Frontal cortex (tissue), 4 donors: ENCODE measurements at places on chromosomes 2 and 18.

GRCh38 chr2:134244086-134244485 lies 9.8 kb upstream of the MGAT5 start:
- no peak for DNase-seq

GRCh38 chr18:11307716-11308115 lies 158.3 kb upstream of the PIEZO2 start:
- no peak for DNase-seq

DNA sequence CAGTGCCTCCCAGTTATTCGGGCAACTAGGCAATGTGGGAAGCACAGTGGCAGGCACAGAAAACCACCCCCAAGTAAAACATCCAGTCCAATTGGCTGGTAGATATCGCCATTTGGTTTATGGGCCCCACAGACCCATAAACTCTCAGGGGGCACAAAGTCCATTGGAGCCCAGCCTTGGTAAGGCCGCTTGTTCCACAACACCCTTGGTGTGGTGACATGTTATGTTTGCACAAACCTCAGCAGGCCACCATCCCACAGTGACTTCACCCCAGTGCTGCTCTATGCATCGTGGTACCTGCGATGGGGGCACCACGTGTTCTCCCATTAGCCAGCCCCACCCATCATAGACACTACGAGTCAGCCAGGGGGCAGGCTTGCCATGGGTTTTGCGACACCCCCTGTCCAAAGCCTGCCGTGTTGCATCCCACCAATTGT lies 18.5 kb downstream of the PHOSPHO2 start:
- no peak for DNase-seq

DNA sequence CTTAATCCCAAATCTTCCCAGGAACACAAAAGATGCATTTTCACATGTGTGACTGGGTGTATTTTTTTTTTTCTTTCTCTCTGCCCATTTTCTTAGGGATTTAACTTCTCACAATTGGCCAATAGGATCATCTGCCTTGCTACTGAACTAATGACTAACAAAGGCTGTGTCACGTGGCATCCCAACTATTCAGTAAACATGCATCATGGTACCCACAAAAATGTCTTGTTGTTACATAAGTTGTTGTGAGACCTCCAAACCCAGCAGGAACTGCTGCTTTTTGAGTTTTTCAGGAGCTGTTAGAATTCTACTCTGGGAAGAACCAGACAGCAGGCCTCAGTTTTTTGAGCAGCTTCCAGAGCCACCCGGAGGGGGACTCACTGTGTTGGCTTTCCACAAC lies 31.9 kb downstream of the GAD1 start:
- no peak for DNase-seq

- no peak for DNase-seq
Measured at GRCh38 chr2:67232936-67233335, 164.2 kb upstream of the ETAA1 start.

- no peak for DNase-seq
Measured at GRCh38 chr18:29712785-29713184, 1329.8 kb downstream of the DSC3 start.

- peak; percentile 58 for DNase-seq
Measured at GRCh38 chr18:77899972-77900754, 650.5 kb downstream of the GALR1 start.

DNA sequence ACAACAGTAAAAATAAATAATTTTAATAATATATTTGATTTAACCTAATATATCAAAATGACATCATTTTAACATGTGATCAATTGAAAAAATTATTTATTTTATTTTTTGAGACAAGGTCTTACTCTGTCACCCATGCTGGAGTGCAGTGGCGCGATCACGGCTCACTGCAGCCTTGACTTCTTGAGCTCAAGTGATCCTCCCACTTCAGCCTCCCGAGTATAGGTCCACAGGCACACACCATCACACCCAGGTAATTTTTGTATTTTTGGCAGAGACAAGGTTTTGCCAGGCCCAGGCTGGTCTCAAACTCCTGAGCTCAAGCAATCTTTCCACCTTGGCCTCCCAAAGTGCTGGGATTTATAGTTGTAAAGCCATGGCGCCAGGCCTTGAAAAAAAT lies 126.7 kb upstream of the COPS8 start:
- no peak for DNase-seq

- no peak for DNase-seq
Measured at GRCh38 chr18:11147962-11148679, 1.2 kb downstream of the PIEZO2 start.

- DNase-seq: no peak
Measured at GRCh38 chr2:113966832-113967231, 76.9 kb downstream of the ACTR3 start.

DNA sequence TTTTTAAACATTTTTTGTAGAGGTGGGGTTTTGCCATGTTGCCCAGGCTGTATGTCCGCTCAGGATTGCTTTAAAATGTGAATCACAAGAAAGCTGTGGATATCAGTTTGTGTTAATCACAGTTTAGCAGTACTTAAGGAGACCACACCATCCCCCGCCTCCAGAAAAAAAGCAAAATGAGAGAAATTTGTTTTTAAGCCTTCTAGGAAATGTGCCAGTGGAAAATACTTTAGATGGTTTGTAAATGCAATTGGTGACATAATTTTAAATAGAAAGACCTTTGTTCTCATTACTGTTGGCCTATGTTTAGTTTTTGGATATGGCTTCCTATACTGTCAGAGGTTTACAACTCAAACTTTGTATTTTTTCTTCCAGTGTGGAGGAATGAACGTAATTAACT lies 27.0 kb downstream of the GCA start:
- DNase-seq: no peak

GRCh38 chr18:63131106-63131958 lies 188.2 kb downstream of the BCL2 start:
- DNase-seq: no peak

DNA sequence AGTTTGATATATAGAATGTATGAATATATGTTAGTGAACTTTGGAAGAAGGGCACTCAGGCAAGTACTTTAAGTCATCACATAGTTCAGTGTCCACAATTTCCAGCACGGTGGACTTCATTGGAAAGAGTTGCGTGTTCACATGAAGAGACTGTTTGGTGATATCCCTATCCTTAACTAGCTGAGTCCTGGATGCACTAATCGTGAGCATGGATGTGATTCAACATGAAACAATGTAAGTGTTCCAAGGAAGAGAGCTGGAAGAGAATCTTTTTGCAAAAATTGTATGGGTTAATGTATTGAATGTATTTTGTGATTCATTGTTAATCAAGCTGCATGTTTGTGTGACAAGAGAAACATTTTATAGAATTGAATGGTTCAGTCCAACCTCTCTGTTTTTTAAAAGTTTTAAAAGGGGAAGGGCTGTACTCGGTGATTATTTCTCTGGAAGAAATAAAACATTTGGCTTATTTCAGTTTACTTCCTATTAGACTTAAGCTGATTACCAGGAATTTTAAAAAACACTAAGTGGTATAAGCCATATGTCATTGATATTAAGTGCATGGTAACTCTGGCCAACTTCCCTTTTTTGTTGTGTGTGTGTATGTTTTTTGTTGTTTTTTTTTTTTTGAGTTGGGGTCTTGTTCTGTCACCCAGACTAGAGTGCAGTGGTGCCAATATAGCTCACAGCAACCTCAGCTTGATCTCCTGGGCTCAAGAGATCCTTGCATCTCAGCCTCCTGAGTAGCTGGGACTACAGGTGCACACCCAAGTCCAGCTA lies 8.6 kb downstream of the XRCC5 start:
- DNase-seq: no peak
